ENCODE measurements at places on chromosomes 11 and 22.

- DNase-seq: no peak
Measured at GRCh38 chr22:43060183-43060582, 29.0 kb downstream of the TTLL1 start.

GRCh38 chr11:11622772-11623171, 967 bp upstream of the GALNT18 start:
- no peak for DNase-seq

DNA sequence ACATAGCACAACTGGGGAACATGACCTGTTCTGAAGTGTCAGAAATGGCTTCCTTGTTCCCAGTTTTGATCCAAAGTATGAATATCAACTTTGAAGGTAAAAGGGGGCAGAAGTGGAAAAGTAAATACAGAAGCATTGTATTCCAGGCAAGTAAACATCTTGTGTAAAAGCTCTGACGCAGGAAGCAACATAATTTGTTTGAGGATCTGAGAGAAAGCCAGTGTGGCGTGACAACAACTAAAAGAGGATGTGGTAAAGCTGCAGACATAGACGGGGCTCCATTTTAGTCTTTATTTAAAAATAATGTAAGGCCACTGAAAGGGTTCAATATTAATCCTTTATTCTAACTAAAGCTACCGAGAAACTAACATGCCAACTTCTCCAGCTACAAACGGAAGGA, 310.2 kb downstream of the DLG2 start:
- DNase-seq: no peak

- DNase-seq: no peak
Measured at GRCh38 chr22:49884075-49884474, 30.4 kb downstream of the ZBED4 start.

DNA sequence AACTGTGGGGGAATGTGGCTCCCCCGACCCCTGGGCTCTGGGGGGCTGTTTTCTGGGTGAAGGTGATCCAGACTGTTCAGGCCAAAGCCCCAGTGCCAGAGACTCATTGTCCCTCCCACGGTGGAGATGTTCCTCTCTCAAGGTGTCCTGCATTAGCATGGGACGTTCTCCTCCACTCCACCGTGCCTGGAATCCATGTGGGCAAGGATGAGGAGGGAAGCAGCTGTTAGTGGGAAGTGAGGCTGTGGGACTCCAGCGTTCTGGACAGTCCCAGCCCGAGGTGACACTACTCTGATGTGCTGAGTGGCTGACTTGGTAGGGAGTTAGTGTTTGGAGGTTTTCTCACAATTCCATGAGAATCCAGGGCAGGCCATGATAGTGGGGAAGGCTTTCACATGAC, 31.4 kb upstream of the CLDN5 start:
- no peak for DNase-seq

DNA sequence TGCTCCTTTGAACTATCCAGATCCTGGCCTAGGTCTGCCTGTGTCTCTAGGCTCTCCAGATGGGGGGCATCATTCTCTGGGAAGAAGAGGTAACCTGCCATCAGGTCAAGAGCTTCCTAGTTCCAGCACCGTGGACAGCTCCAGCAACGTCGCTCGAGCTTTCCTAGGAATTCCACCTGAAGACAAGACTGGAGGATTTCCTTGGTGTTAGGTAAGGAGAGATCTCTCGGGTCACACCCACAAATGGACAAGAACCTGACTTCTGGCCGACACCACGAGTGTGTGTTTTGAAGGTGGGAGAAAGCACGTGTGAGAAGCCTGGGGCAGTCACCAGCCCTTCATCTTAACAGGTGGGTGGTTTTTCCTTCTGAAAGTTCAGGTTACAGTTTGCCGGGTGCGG, 1.2 kb downstream of the PRG3 start:
- DNase-seq: no peak

DNA sequence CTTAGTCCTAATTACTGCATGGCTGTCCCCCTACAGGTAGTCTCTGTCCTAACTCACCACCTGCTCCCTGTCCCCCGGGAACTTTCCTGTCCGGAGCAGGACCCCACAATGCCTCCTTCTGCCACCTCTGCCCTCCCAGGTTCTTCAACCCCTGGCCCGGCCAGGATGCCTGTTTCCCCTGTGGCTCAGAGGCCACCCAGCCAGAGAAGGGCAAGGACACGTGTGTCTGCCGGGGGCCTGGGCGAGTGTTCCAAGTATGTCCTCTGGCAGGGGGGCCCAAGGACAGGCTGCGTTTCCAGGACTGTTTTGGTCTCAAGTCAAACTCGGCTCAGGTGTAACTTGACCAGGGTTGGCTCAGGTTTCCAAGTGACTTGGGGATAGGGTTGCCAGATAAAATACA, 63.8 kb downstream of the BTG4 start:
- DNase-seq: no peak

- DNase-seq: no peak
Measured at GRCh38 chr11:20238712-20239111, 78.4 kb upstream of the DBX1 start.

- DNase-seq: peak; percentile 63
Measured at GRCh38 chr22:37533995-37534394, 14.8 kb upstream of the CARD10 start.

DNA sequence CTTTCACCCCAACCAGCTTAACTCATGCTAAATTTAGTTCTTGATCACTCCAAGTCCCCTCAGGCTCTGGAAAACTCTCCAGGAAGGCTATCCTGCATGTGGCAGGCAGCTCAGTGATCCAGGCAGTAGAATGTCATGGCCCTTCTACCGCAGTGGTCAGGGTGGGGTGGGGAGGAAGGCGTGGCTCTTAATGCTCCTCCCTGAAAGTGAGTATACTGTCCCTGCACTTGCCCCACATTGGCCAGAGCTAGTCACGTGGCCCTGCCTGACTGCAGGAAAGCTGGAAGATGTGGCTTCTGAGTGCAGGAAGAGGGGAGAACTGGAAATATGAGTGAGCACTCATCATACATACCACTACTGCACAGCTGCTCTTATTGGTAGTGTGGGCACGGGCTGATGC, 102.1 kb downstream of the GRAMD1B start:
- no peak for DNase-seq

DNA sequence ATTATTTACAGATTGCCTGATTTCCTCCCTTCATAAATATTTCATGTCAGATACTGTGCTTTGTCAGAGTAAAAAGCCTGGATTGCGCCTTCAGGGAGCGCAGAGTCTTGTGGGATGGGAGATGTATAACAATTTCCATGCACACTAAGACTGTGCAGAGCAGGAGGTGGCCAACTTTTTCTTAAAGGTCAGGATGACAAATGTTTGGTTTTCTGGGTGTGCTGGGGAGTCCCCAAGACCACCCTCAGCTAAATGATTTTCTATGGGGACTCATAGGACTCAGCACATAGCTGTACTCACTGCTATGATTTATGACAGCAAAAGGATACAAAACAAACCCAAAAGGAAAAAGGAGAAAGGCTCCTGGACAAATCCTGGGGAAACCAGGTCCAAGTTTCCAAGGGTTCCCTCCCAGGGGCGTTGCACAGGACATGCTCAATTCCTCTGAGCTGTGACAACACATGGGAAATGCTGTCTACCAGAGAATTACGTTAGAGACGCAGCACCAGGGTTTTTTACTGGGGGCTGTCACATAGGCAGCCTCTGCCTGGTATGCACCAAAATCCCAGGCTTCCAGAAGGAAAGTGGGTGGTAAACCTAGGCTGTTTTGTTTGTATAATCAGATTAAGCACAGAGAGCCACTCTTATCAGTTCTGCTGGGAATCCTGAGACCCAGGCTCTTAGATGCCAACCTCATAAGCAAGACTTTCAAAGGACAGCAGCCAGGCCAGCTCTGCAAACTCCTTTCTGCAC, 59.1 kb downstream of the CSNK2A3 start:
- DNase-seq: no peak

- DNase-seq: no peak
Measured at GRCh38 chr11:73810637-73811036, 23.0 kb downstream of the MRPL48 start.

DNA sequence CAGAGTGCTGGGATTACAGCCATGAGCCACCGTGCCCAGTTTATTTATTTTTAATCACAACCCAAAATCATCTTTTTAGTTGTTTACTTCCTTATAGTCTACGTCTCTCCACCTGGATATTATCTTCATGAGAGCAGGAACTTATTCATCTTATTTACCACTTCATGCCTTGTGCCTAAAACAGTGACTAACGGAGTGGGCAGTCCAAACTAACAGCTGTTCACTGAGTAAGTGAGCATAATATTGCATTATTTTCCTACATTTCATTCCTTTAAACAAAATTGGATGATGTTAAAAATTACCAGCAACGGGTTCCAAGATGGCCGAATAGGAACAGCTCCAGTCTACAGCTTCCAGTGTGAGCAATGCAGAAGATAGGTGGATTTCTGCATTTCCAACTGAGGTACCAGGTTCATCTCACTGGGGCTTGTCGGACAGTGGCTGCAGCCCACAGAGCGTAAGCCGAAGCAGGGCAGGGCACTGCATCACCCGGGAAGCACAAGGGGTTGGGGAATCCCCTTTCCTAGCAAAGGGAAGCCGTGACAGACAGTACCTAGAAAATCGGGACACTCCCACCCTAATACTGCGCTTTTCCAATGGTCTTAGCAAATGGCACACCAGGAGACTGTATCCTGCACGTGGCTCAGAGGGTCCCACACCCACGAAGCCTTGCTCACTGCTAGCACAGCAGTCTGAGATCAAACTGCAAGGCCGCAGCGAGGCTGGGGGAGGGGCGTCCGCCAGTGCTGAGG, 14.1 kb downstream of the TMEM123 start:
- no peak for DNase-seq

GRCh38 chr11:124844664-124845079, 20.6 kb upstream of the ROBO3 start:
- DNase-seq: no peak

DNA sequence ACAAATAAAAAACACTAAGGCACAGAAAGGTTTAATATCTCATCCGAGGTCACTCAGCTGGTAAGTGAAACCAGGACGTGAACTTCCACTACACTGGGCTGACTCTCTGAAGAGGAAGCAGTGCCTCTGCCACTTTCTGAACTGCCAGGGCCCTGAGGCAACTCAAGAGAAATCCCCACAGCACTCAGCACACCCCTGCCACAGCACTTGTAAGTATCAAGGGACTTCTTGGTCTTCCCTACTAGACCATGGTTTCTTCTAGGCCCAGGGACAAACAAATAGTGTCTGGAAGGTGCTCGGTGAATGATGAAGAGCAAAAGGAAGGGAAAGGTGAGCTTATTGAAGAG, 49.7 kb downstream of the RPL27A start:
- DNase-seq: no peak

DNA sequence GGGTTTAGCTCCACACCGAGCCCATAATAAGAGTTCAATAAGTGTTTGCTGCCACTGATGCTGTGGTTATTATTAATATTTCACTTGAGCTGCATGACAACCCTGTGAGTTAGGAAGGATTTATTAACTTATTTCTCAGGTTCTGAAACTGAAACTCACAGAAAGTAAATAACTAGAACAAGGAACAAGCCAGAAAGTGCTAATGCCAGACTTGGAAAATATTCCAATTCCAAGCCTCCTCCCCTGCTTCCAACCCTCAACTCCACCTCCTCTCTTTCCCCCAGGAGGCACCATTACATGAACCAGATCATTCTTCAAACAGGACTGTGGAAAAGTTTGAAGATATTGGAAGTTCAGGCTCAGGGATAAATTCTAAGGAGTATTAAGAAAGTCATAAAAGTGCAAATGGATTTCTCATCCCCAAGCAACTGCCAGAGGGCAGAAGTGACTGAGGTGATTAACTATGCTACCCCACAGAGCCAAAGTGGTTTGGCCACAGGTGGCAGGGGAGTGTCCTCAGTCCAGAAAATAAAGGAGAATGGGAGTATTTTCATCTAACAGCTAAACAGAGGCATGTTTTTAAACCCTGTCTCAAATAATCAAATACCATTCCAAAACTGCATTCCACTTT, 3.2 kb upstream of the FJX1 start:
- no peak for DNase-seq

GRCh38 chr11:36164506-36165250, 124.5 kb downstream of the COMMD9 start:
- no peak for DNase-seq

- DNase-seq: no peak
Measured at GRCh38 chr11:101046947-101047346, 82.7 kb downstream of the PGR start.

DNA sequence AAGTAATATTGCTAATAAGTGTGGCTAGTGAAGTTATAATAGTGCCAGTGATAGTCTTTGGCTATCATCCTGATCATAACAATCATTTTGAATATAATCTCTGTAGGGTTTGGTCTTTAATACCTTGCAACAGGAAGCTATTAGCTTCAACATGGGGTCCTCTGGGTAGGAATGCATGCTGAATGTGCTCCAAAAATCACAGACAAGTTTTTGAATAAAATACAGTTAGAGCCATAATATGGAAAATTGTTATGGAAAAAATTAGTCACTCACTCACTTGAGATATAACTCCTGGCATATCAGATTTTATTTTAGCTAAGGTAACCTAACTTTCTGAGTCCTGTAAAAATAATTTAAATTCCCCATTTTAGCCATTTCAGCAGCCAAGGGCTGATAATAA, 95.4 kb upstream of the MTMR2 start:
- DNase-seq: no peak

GRCh38 chr11:10233581-10233980, 60.4 kb downstream of the SBF2 start:
- DNase-seq: no peak

DNA sequence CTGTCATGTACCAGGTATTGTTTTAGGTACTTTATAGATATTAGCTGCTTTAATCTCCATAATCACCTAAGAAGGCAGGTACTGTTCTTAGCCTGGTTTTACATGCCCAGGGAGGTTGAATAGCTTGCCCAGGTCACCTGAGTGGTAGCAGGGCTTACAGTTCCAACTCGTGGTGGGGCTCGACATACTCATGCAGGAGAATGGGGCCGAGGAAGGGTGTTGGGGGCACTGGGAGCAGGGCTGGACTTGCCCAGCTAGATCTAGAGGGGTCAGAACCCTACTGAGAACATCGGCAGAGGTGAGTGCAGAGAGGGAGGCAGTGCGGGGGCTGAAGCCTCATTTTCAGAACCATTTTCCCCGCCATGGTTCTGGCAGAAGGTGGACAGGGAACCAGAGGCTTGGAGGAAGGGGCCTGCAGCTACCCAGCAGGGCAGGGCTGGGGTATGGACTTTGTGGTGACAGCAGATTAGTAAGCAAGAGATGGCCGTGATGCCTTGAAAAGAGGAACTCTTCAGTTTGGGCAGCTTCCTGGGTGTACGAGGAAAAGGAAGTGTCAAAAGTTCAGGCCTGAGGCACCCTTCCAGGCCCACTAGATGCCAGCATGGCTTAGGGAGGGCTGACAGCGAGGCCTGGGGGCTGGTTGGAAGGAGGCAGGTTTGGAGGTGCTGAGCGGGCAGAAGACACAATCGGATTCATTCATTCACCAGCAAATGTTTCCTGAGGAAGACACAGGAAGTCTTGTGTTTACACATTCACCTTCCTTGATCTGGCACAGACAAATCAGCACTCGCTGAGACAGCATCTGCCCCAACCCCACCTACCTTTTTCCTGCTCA, 54.7 kb upstream of the LYVE1 start:
- no peak for DNase-seq
